ENCODE measurements at places on chromosomes 12 and 14.
A peak's percentile ranks its signal among the peaks of the same experiment; 100 is the strongest.

DNA sequence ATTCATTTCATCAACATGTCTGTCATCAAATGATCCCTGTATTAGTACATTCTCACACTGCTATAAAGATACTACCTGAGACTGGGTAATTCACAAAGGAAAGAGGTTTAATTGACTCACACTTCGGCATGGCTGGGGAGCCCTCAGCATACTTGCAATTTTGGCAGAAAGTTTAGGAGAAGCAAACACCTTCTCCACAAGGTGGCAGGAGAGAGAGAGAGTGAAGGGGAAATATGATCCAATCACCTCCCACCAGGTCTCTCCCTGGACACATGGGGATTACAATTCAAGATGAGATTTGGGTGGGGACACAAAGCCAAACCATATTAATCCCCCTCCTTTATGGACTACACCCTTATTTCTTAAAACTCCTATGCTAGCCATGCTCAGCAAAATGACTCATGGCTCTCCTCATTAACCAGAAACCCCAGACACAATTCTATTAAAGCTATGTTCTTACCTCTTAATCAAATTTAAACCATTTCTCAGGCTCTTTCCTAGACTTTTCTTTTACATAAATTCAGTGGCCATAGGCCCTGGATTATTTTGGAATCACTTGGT is 932.3 kb downstream of the FLRT2 start:
- DNase-seq: peak; percentile 11

GRCh38 chr14:76827696-76828296 is 1.6 kb downstream of the LRRC74A start:
- no peak for DNase-seq

- no peak for DNase-seq
Measured at GRCh38 chr12:2643576-2644135, 151.1 kb upstream of the FKBP4 start.

- DNase-seq: no peak
Measured at GRCh38 chr12:114626-115211, 48.2 kb downstream of the IQSEC3 start.

GRCh38 chr14:95833429-95833828 is 43.2 kb upstream of the TUNAR start:
- DNase-seq: peak; percentile 4

GRCh38 chr14:63982629-63983028 is 129.8 kb downstream of the SYNE2 start:
- no peak for DNase-seq

DNA sequence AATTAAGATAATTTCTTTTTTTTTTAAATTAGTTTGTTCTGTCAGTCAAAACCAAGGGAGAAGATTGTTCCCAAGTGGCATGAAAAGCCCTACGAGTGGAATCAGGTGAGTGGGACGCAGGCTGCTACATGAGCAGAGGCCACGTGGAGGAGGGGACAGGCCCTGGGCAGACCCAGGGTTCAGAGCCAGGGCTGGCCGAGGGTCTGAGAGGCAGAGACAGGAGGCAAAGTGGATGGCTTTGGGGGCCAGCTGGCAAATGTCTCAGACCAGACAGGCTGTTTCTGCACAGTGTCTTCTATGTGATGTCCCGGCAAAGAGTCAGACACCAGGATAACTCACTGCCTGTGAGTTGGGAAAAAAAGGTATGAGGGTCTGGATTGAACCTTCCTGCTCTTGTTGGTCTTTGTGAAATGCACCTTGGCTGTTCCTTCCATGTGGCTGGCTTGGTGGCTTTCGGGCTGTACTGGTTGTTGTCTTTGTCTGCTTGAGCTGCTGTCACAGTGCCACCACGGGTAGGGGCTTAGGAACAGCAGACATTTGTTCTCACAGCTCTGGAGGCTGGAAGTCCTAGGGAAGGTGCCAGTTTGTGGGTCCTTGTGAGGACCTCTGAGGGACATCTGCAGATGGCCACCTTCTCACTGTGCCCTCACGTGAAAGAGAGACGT is 35.8 kb upstream of the ASPG start:
- DNase-seq: no peak

- peak; percentile 34 for DNase-seq
Measured at GRCh38 chr12:122306407-122306806, 40.1 kb upstream of the VPS33A start.

DNA sequence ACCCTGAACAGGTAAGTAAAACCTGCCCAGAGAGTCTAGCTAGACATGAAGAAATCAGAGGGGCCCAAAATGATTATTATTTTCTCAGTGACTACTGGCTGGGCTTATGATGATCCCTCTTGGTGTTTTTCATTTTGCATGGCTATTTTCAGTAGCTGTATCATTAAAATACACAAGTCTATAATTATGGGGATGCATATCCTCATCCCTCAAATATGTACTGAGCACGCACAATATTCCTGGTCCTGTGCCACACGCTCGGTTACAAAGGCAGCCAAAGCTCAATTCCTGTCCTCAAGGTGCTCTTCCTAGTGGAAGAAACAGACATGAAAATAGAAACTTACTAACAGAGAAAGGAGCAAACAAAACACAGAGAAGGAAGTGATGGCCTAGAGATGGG is 180.0 kb downstream of the DAD1 start:
- no peak for DNase-seq

DNA sequence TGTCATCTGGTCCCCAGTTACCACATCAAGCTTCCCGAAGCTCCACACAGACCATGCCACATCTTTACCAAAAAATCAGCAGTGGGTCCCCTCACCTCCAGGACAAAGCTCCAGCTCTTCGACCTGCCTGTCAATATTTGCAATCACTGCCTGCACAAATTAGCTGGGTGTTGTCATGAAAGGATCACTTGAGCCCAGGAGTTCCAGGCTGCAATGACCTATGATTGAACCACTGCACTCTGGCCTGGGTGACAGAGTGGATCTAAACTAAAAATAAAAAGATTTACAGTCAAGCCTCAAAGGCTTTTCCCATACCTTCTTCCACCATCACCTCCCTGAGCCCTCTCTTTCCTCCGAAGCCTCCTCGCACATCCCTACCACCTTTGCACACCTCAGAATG is 7.2 kb downstream of the CD4 start:
- DNase-seq: no peak

- DNase-seq: peak; percentile 12
Measured at GRCh38 chr12:72272091-72272661, at the start of gene TRHDE. TSS of gene TRHDE (plus strand) at chr12:72272370. CDS start at chr12:72272644, 274 bp downstream.

All from A549 (cell line).